ENCODE measurements at places on chromosomes 16 and 17.

DNA sequence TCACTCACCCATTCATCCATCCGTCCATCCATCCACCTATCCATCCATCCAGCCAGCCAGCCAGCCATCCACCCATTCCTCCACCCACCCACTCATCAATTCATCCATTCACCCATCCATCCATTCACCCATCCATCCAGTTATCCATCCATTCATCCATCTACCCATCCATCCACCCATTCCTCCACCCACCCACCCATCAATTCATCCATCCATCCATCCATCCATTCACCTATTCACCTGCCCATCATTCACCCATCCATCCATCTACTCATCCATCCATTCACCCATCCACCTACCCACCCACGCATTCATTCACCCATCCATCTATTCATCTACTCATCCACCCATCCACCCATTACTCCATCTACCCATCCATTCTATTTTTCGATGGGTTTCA is 43.6 kb upstream of the JPH3 start:
- no peak for DNase-seq

GRCh38 chr17:80184423-80184714 is 14.5 kb downstream of the CARD14 start:
- no peak for DNase-seq

DNA sequence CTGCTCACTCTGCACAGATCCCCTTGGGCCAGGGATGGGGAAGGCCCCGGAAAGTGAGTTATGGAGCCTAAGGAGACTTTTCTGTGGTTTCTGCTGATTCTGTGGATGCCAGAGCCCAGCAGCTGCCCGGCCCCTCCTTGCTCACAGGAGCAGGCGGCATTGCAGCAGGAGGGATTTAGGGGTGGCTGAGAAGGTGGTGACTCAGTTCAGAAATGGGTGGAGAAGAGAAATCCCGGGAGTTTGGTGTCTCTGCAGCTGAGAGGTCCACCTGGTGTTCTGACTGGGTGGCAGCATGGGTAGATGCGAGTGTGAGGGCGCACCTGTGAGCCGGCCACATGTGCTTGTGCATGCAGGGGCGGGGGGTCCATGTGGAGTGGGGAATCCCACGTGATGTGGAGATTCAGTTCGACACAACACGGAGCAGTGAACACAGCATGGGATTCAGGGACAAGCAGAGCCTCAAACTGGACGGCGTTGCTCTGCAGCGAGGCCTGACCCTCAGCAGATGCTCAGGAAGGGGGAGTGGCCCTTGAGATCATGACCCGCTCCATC is 16.0 kb upstream of the SPPL2C start:
- DNase-seq = no peak

- peak; percentile 68 for DNase-seq
Measured at GRCh38 chr16:31453255-31454204, 5.8 kb upstream of the ARMC5 start.

All from RWPE2 (cell line).